DMS79 treated with DMSO at 0.1 percent for 48 hours (cell line): ENCODE measurements at places on chromosomes 7 and 10.

GRCh38 chr7:71507680-71508602 lies 376.0 kb downstream of the GALNT17 start:
- no peak for DNase-seq

GRCh38 chr7:157758468-157759245 lies 421.9 kb downstream of the DNAJB6 start:
- DNase-seq = no peak

- DNase-seq = no peak
These were observed 231.9 kb upstream of the HABP2 start for GRCh38 chr10:113320987-113321386.

DNA sequence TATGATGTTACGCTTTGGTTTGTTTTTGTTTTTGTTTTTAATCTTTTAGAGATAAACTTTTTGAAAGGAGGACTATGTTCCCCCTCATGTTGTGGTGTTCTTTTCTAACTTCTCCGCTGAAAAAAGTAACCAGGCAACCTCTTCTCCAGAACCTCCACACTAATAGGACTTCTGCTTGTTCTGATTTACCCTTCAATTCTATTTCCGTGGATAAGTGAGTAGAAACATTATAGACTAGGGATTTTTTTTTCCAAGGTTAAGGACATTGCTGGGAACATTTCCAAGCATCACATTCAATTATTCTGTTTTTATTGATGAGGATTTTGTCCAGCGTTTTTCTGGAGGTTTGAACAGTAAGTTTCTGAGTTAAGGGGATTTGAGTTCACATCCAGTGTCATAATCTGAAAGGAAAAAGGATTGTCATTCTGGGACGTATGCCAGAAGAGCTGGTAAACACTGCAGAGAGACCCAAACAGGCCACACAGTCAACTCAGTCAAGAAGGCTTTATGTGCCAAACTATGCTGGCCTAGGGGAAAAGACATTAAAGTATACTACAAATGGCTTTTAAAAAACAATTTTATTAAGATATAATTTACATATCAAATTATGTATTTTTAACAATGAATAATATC lies 28.3 kb upstream of the RALA start:
- peak; percentile 41 for DNase-seq

- DNase-seq = no peak
These were observed 101.2 kb downstream of the MPP7 start for GRCh38 chr10:28201410-28202400.

DNA sequence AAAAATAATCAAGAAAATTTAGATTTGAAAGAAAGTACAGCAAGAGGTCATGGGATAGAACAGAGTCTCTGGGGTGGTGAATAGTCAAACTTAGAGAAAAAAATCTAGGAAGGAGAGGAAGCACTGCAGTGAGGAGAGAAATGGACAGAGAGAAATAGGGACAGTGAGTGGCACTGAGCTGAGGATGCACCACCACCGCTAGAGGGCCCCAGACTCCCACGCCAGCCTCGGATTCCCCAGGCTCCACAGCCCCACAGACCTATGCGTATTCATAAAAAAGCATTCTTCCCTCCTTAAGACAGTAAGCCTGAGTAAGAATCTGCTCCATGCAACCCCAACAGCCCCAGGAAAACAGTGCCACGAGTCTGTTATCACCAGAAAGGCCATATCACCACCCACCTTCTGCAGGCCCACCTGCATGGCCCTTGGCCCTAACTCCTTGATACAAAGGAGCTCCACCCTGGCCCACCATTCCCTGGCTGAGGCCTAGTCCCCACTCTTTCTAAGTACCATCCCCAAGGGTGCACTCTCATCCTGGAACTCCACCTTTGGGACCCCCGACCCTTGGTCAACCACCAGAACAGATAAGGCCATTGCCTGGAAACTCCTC lies 91.0 kb downstream of the ALOX5 start:
- DNase-seq = no peak

DNA sequence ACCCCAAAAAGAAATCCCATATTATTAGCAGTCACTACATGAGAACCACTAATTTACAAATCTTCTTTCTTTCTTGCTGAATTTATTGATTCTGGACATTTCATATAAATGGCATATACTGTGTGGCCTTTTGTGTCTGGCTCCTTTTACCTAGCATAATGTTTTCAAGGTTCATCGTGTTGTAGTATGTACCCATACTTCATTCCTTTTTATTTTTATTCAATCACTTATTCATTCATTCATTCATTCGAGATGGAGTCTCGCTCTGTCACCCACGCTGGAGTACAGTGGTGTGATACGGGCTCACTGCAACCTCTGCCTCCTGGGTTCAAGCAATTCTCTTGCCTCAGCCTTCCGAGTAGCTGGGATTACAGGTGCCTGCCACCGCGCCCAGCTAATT lies 21.9 kb downstream of the VPS26A start:
- DNase-seq = no peak

GRCh38 chr10:16902606-16903005 lies 85.4 kb upstream of the RSU1 start:
- no peak for DNase-seq

- no peak for DNase-seq
These were observed 55.9 kb upstream of the AHR start for GRCh38 chr7:17242504-17242903.
